BJ (cell line): ENCODE measurements at places on chromosomes 2 and 18.

GRCh38 chr18:24362757-24363156, 34.9 kb downstream of the OSBPL1A start:
- DNase-seq: no peak

DNA sequence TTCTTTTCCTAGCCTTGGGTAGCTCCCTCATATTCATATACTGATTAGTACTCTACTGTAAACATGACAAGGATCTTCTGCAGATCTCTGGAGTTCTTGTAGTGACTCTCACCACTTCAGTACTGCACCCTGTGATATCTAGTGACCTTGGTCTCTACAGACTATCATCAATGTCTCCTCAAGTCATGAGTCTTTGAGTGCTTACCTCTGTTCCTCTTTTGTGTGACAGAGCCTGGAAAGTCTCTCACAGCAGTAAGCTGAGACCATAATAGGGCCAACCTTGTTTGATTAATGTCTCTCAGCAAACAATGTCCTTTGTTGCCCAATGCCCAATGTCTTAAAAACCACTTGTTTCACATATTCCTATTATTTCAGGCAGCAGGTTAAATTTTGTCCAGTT, 34.2 kb upstream of the BAZ2B start:
- no peak for DNase-seq

DNA sequence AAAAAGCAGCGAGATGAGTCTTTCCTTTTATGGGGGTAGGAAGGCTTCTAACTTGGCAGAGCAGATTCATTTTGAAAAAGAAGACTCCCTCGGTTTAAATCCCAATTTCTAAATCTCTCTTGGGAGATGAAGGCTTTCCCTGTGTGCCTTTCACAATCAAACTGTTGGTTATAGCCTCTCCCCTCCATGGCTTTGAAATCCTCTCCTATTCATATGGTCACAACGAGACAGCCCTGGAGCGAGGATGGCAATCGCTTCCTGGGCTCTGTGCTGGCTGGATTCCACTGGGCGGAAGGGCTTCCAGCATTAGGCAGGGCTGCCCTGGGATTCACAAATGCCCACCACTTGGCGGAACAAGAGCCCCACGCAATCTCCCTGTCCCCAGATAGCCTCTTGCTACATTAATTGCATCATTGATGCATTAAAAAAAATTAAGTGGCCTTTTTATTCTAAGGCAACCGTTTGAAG, 1.6 kb downstream of the CAVIN2 start:
- no peak for DNase-seq

- no peak for DNase-seq
Observed at GRCh38 chr2:37738266-37738885, 66.9 kb upstream of the CDC42EP3 start.

DNA sequence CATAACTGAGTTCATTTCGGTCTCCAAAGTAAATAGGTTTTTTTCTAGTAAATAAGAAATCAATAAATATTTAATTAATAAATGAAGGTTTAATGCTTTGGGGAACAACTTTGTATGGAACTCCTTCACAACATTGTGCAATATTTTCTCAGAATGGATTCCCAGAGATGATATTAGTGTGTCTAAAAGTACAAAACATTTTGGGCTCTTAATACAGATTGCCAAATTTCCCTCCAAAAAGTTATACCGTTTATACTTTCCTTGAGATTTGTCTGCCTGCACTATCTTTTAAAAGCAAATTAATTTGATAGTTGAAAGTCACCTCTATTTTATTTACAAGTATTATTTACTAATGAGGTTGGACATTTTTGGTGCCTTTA, 151.8 kb downstream of the FAM161A start:
- no peak for DNase-seq

- no peak for DNase-seq
Observed at GRCh38 chr2:101149241-101150192, 1.7 kb downstream of the TBC1D8 start.

GRCh38 chr2:209787416-209787815, 15.8 kb downstream of the UNC80 start:
- no peak for DNase-seq

- no peak for DNase-seq
Observed at GRCh38 chr2:26617588-26618083, 23.5 kb downstream of the CIB4 start.
